ENCODE measurements at places on chromosomes 6 and 20. TPM values are rescaled to one million over a fixed set of nuclear protein-coding genes. Genes with fewer than 3 reads are reported as not detected.

DNA sequence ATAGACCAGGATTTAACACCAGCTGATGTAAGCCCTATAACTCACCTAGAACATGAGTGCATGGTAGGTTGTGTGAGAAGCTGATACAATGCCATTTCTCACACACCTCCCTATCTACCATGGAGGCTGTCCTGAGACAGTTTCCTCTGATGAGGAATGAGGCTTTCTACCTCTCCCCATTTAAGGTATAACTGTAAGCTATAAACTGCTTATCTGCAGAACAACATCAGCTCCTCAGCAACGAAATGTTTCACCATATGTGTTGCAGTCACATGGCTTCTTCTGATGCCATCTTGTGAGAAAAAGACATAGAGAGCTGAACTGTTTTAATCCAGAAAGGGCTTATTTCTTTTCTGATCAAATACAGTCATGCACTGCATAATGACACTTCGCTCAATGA, 20.7 kb downstream of the ZKSCAN3 start:
- DNase-seq, result no peak

The TFEB gene
- 3.1 TPM for total RNA-seq

The ASCC3 gene
- total RNA-seq, result 82.3 TPM

GRCh38 chr6:12769556-12770256, 53.1 kb downstream of the PHACTR1 start:
- no peak for DNase-seq

The PPP1R16B gene
- total RNA-seq, result 2.6 TPM

The SALL4 gene
- 3.6 TPM for total RNA-seq

The LINC00237 gene
- 4.3 TPM for total RNA-seq

GRCh38 chr20:21684671-21685070, 20.8 kb upstream of the PAX1 start:
- DNase-seq, result no peak

GRCh38 chr6:112287577-112288225, 33.3 kb upstream of the LAMA4 start:
- DNase-seq, result no peak

The PNPLA1 gene
- total RNA-seq, result 1.4 TPM

The CCM2L gene
- total RNA-seq, result 7.9 TPM

The HLA-G gene
- not detected for total RNA-seq

GRCh38 chr6:82216549-82216948, 31.0 kb downstream of the IBTK start:
- DNase-seq, result no peak

GRCh38 chr20:43870484-43870883, 44.2 kb upstream of the TOX2 start:
- DNase-seq, result peak; percentile 59

- no peak for DNase-seq
These were observed 65.5 kb upstream of the BTBD3 start for GRCh38 chr20:11852189-11852588.

GRCh38 chr6:37205997-37206340, 36.0 kb downstream of the PIM1 start:
- DNase-seq, result no peak

The HTR1E gene
- 1.9 TPM for total RNA-seq

The COQ3 gene
- total RNA-seq, result 0.96 TPM

DNA sequence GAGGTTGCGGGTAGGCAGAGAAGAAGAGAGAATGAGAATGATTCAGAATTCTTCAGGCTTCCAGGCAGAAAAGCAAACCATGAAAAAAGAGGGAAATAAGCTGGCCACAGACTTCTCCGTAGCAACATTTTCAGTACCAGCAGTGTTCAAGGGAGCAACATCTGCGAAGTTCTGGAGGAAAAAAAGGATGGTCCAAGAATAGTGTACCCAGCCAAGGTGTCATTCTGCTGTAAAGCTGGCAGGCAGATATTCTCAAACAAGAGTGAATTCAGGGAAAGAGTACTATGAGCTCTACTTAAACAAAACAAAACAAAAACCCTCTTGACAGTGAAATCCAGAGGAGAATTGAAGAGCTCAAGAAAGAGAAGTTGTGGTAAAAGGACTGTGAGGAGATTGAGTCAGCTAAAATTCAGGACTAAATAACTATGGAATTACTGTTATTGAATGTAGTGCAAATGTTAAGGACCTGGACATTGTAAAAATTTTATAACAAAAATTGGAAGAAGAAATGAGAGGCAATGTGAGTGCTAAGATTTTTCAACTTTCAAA, 86.5 kb downstream of the ATRN start:
- DNase-seq, result no peak

- DNase-seq, result peak; percentile 26
These were observed 21.8 kb downstream of the PCK1 start for GRCh38 chr20:57582432-57583288.

DNA sequence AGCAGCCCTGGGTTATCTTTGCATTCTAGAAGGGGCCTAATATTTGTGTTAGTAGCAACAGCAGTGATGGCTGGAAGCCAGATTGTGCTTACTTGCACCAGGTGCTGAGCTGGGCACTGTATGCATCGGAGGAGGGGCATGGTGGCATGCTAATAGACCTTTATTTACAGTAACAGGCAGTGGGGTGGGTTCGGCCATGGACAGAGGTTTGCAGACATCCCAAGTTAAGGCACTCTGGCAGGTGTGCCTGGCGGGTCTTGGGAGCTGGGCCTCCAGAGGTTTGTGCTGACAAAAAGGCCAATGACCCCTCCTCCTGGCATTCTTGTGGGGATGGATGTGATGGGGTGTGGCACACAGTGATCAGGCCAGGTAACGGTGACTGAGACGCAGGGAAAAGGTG, 39.0 kb upstream of the CD93 start:
- DNase-seq, result no peak

- no peak for DNase-seq
These were observed 45.2 kb downstream of the TOX2 start for GRCh38 chr20:43959920-43960227.

GRCh38 chr6:52538252-52538900, 38.5 kb downstream of the TRAM2 start:
- no peak for DNase-seq

DNA sequence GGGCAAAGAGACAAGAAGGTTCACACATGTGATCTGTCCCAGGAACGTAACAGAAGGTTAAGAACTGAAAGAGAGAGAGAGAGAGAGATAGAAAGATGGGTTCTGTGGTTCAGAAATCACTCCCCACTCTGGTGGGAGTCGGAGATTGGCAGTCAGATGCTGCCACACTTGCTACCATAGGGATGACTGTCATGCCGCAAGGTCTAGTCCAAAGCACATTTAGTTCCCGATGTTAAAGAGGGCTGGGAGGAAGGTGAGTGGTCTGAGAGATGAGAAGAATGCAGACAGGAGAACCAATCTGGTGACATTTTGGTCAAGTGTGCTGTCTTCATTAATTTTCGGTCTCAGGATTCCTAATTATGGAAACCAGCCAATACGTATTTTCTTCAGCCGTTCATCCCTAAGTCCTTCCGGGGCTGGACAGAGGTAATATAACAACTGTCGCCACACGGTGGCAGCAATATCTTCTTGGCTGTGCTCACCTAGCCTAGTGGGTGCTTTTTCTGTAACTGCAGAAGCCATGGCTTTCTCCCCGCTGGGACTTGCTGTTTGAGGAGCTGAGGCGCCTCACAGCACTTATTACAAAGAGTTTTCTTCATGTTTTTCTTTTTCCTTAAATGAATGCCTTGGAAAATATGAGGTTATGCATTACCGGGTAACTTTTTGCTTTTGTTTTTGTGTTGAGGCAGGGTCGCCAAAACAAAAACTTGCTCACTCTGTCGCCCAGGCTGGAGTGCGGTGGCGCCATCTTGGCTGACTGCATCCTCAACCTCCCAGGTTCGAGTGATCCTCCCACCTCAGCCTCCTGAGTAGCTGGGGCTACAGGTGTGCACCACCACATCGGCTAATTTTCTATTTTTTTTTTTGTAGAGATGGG, 46.0 kb downstream of the SLC35D3 start:
- peak; percentile 73 for DNase-seq

- peak; percentile 71 for DNase-seq
These were observed 67.9 kb downstream of the ARMC2 start for GRCh38 chr6:108916026-108916686.

DNA sequence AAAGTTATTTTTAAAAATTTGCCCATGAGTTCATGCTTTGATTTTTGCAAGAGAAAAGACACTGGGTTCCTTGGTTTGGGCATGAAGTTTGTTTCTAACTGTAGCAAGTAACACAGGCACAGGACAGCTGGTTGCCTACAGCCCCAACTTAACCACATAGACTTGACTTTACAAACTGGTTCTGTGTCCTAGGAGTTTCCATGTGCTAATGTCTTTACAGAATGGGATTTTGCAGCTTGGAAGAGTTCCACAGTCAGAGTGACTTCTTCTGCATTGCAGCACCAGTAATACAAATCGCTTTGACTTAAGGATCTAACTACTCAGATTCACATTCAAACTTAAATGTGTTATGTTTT, 44.3 kb downstream of the OR2B2 start:
- DNase-seq, result peak; percentile 27

DNA sequence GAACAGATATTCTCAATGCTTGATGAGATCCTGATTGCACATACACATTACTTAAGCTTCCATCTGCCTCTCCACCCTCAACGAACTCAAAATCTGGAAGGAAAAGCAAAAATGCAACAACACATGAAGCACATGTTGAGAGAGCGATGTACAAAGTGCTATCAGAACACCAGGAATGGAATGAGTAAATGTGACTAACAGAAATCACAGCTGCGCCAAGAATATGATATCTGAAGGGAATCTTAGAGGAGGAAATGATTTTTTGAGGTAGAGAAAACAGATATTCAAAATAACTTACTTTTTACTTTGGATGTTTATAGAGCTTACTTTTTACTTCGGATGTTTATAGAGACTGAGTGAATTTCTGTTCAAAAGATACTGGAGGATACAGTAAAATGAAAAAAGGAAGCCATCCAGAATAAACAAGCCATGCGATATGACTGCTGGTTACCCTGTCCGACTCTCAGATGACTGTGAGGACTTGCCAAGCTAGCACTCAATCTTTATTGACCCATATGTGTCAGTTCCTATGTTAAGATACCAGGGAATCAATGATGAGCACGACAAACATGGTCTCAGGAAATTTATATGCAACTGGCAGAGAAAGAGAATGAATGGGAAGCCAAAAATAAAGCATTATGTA, 102.0 kb downstream of the SMLR1 start:
- no peak for DNase-seq

The HLA-DPA1 gene
- total RNA-seq, result 24.8 TPM

DNA sequence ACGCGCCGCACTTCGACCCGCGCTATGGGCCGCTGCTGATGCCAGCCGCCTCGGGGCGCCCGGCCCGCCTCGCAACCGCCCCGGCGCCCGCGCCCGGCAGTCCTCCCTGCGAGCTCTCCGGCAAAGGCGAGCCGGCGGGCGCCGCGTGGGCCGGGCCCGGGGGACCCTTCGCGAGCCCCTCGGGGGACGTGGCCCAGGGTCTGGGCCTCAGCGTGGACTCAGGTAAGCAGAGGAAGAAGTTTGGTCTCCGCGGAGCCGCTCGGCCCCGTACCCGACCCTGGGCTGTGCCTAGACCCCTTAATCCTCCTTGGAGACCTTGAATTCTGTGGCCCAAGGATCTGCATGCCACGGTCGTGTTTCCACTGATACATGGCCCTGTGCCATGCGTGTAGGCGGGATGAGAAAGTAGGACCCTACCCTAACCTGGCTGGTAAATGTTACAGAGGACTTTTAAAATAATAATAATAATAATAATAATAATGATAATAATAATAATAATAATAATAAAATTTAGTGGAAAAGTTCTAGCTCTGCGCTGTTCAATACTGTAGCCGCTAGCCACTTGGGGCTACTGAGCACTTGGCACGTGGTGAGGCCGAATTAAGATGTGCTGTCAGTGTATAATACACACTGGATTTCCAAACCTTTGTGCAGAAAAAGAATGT, 5.6 kb downstream of the VGLL2 start:
- no peak for DNase-seq

DNA sequence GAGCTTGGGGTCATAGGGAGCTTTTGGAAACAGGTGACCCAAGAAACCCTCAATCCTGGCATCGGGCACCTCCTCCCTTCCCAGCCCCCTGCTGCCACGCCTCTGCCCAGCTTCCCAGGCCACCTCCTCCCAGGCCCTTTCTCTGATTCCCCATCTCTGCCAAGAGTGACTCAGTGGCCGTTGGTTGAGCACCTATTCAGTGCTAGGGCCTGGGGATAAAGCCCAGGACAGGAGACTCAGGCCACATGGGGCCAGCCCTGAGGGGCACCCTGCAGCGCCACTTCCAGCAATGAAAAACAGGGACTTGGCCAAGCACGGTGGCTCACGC, 110.1 kb downstream of the ASXL1 start:
- DNase-seq, result no peak

DNA sequence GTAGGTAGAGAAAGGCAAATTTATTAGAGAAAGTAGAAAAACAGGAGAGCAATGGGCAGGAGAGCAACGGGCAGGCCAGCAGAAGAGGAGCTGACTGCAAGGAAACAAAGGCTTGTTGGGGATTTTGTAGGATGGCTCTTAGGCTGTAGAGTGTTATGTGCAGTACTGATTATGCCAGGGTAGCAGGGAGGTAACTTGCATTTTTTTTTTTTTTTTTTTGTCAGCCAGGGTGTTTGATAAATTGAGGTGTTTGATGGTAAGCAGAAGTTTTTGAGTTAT, 36.2 kb upstream of the IER3 start:
- no peak for DNase-seq

DNA sequence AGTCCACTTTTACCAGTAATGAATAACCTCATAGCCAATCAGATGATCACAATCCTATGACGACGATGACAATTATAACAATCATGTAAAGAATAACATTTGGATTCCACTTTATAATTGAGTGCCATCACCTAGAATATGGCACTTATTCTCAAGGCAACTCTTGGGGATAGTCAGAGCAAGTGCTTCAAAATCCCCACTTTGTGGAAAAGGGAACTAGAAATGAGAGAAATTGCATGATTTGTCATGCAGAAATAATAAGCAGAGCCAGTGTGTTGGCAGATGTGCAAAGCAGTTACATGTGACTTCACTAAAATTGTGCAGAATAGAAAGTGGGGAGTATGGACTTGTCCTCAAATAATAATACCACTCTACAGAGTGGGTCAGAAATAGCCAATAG, 41.3 kb downstream of the FRK start:
- no peak for DNase-seq

GRCh38 chr6:114785235-114786127, 442.7 kb upstream of the HS3ST5 start:
- no peak for DNase-seq

The MICB gene
- 0.24 TPM for total RNA-seq

DNA sequence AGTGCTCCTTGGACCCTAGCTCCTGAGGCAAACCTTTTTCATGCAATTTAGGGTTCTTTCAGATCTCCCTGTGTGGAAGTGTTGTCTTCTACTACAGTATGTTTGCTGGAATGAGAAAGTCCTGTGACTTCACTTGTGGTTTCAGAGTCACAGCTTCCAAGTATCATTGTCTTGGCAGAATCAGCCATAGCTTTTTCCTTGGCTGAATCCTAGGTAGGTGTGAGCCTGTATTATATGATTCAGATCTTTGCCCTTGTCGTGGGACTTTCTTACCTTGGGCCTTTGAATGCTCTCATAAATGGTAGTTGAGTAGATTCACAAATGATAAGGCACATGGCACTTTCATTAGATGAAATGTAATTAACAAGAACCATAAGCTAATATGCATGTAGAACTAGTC, 16.5 kb downstream of the CARMIL1 start:
- no peak for DNase-seq

- DNase-seq, result no peak
These were observed 121.1 kb downstream of the FOXA2 start for GRCh38 chr20:22462975-22463914.

Measured in umbilical cord (tissue), 2 donors.